ENCODE measurements at places on chromosomes 1 and 21. TPM values are rescaled to one million over a fixed set of nuclear protein-coding genes. Genes with fewer than 3 reads are reported as not detected.

Gene BRINP2
- total RNA-seq: not detected

Gene SEC16B
- 4.0 TPM for total RNA-seq

Gene SPRR4
- not detected for total RNA-seq

Gene ETV3L
- not detected for total RNA-seq

Gene C1QC
- total RNA-seq: not detected

Gene ELAPOR1
- under 0.01 TPM for total RNA-seq

Gene PER3
- total RNA-seq: 1.8 TPM

Gene RNF223
- total RNA-seq: not detected

Gene ZCCHC17
- total RNA-seq: 43.7 TPM

Gene S100A8
- not detected for total RNA-seq

Gene TESK2
- total RNA-seq: 3.6 TPM

Gene SLC16A4
- 7.7 TPM for total RNA-seq

Gene GJA9
- not detected for total RNA-seq

Gene TFF2
- total RNA-seq: not detected

Gene CLCA4
- not detected for total RNA-seq

Gene EFNA1
- 0.89 TPM for total RNA-seq

Gene OR10J1
- total RNA-seq: not detected

Gene SYNC
- 15.8 TPM for total RNA-seq

Gene DUSP23
- 36.5 TPM for total RNA-seq

Gene CEP85
- total RNA-seq: 12.4 TPM

Gene TTC34
- 0.15 TPM for total RNA-seq

Gene IFNAR2
- 1.7 TPM for total RNA-seq

Gene C1QTNF12
- total RNA-seq: 0.17 TPM

Gene AGO3
- total RNA-seq: 9.8 TPM

Gene TSPEAR
- total RNA-seq: not detected

Gene HMCN1
- total RNA-seq: 0.15 TPM

Gene TNFSF4
- total RNA-seq: 15.5 TPM

Measured in bronchus fibroblast of lung (primary cell).